ENCODE measurements at places on chromosomes 1 and 21.

DNA sequence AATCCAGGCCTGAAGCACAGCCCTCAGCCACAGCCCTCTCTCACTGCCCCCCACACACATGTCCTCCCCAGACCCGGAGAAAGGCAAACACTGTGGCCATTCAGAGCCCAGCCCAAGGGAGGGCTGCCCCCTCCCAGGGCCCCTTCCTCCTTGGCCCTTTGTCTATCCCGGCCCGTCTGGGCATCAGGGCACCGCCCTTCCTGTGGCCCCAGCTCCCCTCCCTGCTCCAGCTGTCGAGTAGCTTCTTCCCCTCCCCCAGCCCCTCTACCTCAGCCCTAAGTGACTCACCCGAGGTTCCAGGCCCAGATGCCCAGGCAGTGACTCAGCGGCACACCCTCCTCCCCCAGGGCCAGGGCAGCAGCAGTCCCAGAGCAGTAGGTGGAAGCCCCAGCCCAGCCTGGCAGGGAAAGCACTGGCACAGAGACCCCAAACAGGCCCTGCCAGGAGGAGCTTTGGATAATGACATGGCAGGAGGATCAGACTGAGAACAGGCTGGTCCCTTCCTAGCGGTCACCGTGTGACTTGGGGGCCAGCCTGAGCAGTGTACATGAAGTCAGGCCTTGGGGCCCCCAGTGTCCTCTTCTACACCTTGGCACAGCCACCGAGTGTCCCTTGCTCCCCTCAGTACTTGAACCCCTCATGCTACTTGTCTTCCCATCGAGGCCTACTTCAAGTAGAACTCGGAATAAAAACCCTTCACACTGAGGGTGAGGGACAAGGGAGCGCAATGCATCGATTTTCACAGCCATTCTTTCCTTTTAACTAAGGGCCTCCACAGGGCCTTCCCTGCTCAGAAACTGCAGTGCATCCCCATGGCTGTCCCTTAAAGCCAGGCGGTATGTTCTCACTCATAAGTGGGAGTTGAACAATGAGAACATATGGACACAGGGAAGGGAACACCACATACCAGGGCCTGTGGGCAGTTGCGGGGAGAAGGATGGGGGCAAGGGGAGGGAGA, 1.0 kb upstream of the S100A2 start:
- DNase-seq, result no peak

GRCh38 chr1:31239653-31240241, at the start of gene NKAIN1:
Gene NKAIN1 (minus strand): TSS chr1:31239887. CDS start chr1:31239547, 340 bp downstream.
- peak; percentile 27 for DNase-seq

- no peak for DNase-seq
Measured at GRCh38 chr1:2530513-2531361, 674 bp upstream of the HES5 start.

DNA sequence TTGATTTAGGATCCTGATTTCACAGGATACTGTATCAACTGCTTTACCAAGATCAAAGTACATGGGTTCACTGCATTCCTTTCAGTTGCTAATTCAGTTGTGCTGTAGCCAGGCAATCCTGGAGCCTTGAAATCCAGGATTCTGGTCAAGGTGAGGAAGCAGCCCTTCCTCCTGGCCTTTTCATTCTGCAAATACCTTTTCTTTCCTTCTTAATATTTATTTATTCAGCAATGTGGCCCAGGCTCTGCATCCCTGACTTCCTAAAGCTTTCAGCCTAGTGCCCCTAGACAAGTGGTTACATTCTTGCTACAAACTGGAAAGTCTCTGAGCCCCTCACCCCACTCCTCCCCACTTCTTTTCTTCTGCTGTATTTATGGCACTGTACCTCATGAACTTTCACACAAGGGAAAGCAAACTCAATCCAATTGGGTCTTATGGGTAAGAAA, 16.2 kb downstream of the LRRC8D start:
- DNase-seq, result no peak

DNA sequence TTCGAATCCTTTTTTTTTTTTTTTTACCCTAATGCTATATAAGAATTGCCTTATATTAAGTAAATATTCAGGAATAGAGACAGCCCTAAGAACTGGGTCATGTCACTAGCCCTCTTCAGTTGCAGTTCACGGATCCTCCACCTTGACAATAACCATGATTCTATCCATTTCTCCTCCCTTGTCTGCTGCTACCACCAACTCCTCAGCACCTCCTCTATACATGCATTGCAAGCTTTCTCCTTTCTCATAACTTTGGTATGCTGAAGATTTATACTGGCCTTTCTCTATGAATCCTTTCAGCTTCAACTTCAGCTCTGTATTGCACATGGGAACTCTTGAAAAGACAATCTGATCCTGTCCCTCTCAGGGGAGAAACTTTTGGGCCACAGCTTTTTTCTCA, 14.3 kb upstream of the DR1 start:
- DNase-seq, result no peak

- DNase-seq, result no peak
Measured at GRCh38 chr1:211517006-211517405, 25.0 kb upstream of the RD3 start.

DNA sequence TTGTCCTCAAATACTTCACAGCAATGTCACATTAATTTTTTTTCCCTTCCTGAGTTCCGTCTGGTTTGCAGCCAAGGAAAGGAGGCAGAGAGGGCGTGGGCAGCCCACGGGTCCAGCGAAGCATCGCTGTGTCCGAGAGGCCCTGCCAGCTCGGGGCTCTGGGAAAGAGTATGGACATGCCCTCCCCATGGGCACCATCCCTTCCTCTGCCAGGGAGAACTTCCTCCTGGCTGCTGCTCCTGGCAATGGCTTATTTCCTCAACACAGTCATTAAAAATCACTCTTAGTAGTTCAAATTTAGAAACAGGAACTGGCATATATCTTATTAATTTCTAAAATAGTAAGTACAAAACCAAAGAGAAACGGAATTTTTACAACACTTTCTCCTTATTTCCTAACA, 115.4 kb downstream of the RIPK4 start:
- DNase-seq, result no peak

DNA sequence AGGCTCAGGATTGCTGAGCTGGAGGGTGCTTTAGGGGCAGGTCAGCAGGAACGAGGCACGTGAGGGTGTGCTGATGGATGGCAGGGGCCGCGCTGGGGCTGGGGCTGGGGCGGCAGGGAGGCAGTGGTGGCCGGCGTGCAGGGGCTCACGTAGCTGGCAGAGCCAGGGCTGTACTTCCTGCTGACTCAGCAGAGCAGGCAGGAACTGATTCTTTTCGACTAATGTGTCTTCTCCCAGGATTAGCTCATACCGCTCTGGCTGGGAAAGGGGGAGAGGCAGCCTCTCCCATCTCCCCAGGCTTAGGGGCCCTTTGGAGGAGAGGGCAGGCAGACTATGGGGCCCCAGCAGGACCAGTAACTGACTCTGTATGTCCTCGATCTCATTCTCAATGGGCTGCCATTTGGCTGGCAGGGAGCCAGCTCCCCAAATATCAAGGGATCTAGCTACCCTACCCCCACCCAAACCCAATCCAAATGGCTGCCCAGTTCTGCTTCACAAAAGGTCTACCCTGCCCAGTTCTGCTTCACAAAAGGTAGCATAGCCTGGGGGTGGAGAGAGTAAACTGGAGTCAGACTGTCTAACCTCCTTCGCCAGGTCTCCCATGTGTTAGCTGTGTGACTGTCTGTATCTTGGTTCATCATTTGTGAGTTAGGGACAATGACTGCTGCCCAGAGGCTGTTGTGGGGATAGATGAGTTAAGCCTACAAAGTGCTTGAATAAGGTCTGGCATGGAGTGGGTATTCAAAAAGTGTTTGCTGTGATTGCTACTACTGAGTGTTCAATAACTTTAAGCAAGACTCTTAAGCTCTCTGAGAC, 100.1 kb upstream of the SLC2A1 start:
- DNase-seq, result no peak

DNA sequence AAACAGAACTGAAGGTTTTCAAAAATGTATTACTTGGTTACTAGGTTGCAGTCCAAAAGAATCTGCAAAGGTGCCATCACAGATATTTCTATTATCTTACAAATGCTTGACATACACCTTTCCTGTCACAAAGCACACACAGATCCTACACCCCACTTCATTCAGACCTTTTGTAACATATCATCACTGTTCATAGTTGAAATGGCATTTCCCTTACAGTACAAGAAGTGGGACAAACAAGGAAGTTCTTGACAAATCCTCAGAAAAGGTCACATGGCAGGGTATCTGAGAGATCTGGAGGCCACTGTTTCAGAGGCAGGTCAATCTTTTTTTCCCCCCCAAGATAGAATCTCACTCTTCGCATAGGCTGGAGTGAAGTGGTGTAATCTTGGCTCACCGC, 21.3 kb downstream of the TOR1AIP2 start:
- no peak for DNase-seq

- no peak for DNase-seq
Measured at GRCh38 chr1:40980068-40980452, 564 bp downstream of the CTPS1 start.

GRCh38 chr1:51957618-51958017, 32.9 kb downstream of the RAB3B start:
- DNase-seq, result no peak

DNA sequence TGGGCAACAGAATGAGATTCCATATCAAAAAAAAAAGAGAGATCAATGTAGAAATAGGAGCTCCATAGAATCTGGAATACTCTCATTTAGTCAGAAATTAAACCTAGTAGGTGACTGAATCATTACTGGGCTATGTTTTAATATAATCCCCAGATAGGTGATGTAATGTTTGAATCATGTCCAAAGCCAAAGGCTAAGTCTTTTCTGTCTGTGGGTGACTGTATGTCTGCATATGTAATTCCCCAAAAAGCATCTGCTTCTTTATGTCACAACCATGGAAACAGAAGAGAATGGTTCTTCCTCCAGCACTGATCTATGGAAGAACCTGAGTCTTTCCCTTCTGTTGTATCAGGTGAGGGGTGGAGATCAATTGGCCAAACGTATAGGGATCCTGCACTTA, 5.8 kb downstream of the LAMC2 start:
- no peak for DNase-seq

GRCh38 chr1:6898974-6899539, 113.8 kb downstream of the CAMTA1 start:
- DNase-seq, result no peak

- no peak for DNase-seq
Measured at GRCh38 chr1:25034736-25035522, 104.9 kb upstream of the RUNX3 start.

DNA sequence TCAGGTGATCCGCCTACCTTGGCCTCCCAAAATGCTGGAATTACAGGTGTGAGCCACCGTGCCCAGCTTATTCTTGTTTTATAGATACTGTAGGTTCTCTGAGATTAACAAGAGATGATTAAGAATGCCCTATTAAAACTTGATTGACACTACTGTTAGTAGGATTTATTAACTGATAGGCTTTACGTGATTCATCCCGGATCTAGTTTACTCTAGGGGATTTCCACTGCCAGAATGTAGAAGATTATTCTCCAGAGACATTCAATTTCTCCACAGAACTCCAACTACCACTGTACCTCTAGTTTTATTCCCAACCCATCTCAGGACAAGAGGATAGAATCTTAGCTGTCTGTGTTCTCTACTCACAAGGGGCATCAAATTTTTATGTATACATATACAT, 26.3 kb upstream of the RBM34 start:
- DNase-seq, result no peak

DNA sequence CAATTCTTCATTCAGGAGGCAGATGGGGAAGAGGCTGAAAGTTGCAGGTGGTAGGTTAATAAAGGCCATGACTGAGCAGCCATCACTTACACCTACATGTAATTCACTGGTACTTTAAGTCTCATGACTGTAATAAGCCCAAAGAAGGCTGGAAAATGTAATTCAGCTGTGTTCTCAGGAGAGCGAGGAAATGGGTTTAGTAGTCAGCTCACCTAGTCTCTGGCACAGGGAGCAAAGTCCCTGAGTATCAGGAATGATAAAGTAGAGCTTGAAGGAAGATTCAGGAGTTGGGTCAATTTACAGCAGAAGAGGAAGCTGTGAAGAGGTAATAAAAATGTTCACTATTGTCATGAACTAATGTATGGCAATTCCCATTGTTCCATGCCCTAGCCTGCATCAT, 393.4 kb upstream of the KAZN start:
- no peak for DNase-seq

GRCh38 chr1:47194311-47194710, 4.5 kb upstream of the PDZK1IP1 start:
- DNase-seq, result no peak

- no peak for DNase-seq
Measured at GRCh38 chr1:226041419-226041818, 21.1 kb upstream of the H3-3A start.

- DNase-seq, result no peak
Measured at GRCh38 chr1:219495737-219496408, 117.0 kb downstream of the ZC3H11B start.

DNA sequence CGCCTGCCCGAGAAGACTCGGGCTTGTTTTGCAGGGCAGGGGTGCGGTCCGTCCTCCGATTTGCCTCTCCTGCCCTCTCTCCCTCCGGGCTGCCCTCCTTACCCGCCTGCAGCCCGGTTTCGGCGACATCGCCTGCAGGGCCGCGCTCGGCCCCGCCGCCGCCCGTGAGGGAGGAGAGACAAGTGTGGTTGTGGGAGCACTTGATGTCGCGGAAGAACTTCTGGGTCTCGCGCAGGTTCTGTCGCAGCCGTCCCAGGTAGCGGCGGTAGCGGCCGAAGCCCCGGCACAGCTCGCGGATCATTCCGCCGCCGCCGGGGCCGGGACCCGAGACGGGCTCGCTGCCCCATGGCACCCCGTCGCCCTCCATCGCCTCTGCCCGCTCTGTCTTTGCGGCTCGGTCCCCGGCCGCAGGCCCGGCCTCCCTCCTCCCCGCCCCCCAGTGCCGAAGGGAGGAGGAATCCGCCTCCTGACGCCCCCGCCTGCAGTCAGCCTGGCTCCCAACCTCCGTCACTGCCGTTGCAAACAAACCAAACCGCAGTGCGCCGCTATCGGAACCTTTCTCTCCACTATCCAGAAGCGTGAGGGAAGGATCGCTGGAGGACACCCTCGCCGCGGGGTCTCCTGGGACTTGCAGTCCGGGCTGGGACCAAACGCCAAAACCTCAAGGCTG, at the start of gene DSTYK:
Gene DSTYK (minus strand): TSS at position 534 of the 670 bp plus-strand sequence. CDS start 167 bp downstream, at position 367.
- peak; percentile 89 for DNase-seq

DNA sequence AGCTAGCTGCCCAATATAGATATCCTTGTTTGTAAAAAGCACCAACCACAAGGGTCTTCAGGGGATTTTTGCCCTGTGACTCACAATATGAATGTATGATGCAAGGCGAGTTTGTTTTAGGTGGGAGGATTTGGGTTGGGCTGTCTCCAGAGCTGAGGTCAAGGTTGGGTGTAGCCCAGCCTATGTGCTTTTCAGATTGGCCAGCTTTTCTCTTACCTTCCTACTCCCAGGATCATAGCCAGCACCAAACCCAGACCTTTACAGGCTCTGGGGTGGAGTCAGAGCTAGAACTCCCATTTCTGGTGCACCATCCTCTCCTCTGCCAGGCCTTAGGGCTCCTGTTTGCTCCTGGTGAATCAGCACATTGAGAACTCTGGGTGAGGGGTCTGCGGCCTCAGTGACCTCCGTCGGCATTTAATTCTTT, 55.6 kb upstream of the GCLM start:
- DNase-seq, result no peak

DNA sequence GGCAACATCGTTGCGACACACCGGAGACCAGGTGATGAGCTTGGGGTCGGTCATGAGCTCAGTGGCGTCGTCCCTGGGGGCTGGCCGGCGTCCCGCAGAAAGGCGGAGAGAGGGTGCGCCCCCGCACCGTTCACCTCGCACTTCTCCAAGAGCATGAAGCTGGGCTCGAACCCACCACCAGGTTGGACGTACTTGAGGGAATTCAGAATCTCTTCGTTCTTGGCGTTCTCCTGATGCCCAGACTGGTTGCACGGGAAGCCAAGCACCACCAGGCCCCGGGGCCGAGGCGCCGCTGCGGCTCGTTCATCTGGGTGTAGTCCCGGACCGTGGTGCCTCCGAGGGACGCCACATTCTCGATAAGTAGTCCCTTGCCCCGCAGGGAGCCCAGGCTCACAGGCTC, 176.6 kb upstream of the ADAMTS5 start:
- DNase-seq, result no peak

Measured in germinal center (tissue), 1 donor.